NCI-H446 treated with DMSO at 0.1 percent for 48 hours (cell line): ENCODE measurements at places on chromosomes 12 and 14.

GRCh38 chr12:4116251-4117111 is 157.1 kb upstream of the CCND2 start:
- DNase-seq, result no peak

GRCh38 chr12:30795410-30796312 is 40.9 kb upstream of the CAPRIN2 start:
- no peak for DNase-seq

DNA sequence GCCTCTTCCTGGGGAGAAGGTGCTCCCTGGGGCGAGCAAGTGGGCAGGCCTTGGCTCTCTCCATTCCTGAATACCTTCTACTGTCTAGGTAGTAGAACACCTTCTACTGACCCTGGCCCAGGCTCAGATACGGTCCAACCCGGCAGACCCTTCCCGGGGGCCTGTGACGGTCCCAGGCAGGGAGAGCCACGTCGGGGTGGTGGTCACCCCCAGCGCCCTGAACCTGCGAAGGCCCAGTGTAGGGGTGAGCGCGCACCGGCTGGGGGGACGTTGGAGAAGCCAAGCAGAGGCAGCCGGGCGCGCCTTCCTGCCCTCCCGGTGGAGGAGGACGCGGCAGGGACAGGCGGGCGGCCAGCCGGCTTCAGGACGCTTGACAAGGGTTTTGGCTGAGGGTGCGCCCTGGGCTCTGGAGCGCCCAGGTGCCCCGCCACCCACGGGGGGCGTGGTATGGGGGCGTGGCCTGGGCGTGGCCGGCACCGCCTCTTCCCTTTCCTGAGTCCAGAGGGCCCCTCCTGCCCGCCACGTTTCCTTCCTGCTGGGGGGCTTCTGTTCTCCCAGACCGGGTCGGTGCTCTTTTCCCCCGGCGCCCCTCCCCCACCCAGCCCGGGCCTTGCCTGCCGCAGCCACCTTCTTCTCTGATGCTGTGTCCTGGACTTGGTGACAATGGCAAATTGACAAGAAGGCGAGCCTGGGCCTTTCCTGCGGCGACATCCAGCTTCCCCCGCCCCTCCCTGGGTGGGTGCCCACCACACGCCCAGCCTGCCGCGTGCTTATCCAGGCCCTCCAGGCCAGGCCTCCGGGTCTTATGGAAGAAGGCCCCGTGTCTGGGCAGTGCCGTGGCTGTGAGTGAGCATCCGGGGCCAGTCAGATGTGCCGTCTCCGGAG is 24.5 kb upstream of the PPP1R13B start:
- DNase-seq, result no peak

- DNase-seq, result no peak
Measured at GRCh38 chr14:99554184-99554583, 49.8 kb downstream of the CCDC85C start.

GRCh38 chr14:69331206-69331605 is 66.9 kb downstream of the ERH start:
- no peak for DNase-seq

DNA sequence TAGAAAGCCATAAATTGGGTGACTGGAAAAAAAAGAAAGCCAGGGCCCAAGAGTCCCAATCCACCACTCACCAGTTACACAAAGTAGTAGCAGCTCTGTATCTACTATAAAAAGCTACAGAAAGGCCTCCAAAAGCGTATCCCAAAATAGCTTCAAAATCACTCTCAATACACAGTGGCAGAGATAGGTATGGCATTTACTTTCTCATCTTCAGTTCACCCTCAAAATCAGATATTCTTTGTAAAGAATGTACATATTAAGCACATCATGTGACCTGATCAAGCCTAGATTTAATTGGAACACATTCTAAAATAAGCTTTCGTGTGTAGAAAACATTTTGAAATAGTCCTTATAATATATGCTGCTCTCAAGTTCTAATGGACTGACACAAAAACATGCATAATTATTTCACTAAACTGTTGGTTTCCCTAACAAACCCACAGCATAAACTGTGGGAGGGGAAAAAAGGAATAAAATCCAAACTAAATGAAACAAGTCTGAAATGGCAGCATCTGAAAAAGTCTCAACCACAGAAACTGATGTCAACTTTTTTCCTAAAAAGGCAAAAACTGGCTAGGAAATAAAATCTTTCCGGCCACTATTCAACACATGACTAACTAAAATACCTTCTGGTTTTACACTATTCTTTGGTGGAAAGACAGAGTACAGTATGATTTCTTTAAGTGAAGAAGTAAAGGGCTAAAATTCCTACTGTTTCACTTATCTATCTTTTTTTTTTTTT is 25.9 kb downstream of the UBE2N start:
- no peak for DNase-seq

DNA sequence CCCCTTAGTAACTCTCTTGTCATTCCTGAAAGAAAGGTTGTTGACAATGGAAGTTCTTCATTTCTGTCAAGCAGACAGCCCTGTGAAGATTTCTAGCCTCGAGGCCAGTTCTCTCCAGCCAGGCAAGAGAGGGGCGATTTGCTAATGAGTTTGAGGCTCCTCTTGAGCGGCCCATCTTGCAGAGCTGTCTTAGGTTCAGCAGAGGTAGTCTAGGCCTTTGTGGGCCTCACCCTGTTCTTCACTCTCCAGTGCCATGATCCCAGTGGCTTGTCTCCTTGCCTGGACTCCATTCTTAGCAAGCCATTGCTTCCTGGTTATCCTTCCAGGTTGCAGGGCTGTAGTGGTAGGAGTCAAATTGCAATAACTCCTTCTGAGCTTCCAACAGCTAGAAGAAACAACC is 9.7 kb downstream of the TPH2 start:
- DNase-seq, result no peak

- DNase-seq, result no peak
Measured at GRCh38 chr12:41605545-41606305, 417.6 kb downstream of the PDZRN4 start.

- no peak for DNase-seq
Measured at GRCh38 chr12:116393255-116393654, 115.8 kb upstream of the MED13L start.

GRCh38 chr12:79549531-79550271 is 141.1 kb downstream of the PAWR start:
- DNase-seq, result no peak

- no peak for DNase-seq
Measured at GRCh38 chr14:59428581-59429012, 36.6 kb downstream of the GPR135 start.

DNA sequence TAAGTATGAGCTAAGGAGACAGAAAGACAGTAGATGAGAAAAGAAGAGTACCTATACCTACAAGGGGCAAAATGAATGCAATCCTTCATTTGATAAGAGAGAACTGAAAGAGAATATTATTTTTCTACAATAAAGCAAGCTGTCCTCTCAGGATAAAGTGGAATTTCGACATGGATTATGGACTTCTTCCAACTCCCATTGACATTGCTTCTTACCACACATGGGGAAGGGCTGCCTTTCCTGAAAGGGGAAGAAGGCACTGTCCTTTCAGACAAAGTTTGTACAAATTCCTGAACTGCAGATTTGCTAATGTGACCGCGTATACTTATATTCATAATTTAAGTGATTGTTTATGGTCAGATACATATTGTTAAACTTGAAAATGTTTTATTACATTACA is 4.3 kb upstream of the HEBP1 start:
- DNase-seq, result no peak
